Smooth muscle cell of the brain vasculature (primary cell): ENCODE measurements at places on chromosomes 1 and 21.

DNA sequence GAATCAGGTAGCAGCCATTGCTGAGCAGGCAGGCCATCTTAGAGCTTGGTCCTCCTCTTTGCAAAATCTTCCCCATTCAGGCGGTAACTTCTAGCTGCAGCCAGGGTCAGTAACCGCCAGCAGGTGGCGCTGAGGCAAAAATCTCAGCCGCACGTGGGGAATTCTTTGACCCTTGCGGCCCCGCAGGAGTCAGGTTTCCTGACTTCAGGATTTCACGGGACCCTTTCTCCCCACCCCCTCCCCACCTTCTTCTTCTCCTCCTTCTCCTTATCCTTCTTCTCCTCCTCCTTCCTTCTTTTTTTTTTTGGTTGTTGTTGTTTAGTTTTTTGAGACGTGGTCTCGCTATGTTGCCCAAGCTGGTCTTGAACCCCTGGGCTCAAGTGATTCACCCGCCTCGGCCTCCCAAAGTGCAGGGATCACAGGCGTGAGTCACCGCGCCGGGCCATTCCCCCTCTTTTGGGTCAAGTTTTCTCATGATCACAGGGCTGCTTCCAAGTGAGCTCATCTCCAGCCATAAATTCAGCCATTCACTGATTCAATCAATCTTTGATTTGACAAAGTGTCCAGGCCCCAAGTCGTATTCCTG, 33.4 kb upstream of the TENT5B start:
- DNase-seq: no peak

DNA sequence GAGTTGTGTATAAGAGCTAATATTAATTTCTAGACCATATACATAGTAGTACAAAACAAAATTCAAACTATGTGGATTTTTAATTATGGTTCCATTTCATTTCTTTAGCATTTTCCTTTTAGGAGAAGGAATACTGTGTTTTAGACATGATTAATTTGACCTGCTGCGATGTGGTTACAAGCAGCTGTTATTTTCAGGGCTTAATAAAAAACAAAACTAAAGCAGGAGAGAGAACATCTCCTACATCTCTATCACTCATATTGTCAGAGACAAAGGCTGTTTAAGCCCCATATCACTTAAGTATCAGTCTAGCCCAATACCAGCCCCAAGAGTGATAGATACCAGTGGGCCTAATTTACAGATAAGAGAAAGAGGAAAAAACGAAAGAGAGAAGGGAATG, 47.6 kb downstream of the ILDR2 start:
- DNase-seq: no peak

- no peak for DNase-seq
Measured at GRCh38 chr1:54500107-54500431, 48.0 kb upstream of the ACOT11 start.

DNA sequence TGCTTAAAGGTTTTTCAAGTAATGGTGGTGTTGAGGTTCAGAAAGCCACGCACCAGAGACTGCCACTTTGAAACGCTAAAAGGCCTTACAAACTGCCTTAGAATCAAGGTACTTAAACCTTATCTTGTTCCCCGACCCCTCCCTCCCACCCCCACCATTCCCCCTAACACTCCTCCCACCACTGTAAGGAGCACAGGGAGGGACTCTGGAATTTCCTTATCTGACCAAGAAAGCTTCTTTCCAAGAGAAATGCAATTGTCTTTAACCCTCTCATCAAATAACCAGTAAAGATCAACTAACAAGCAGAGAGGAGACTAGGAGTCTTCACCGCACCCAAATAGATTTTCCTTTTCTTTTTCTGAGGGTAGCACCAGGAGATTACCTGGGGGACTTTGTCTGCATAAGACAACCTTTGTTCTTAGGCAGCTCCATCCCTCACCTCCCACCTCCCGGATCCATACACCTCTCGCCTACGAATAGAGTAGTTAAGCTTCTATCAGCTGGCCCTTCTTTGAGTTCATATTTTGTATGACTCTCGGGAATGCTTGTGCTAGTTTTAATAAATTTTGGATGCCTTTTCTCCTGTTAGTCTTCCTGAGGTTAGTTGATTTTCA, 137.7 kb upstream of the ADGRL2 start:
- DNase-seq: no peak

- DNase-seq: no peak
Measured at GRCh38 chr1:168728473-168729404, at the start of gene DPT. Gene DPT, minus strand, starts transcription at chr1:168729206. Its CDS starts 32 bp downstream, at chr1:168729174.

DNA sequence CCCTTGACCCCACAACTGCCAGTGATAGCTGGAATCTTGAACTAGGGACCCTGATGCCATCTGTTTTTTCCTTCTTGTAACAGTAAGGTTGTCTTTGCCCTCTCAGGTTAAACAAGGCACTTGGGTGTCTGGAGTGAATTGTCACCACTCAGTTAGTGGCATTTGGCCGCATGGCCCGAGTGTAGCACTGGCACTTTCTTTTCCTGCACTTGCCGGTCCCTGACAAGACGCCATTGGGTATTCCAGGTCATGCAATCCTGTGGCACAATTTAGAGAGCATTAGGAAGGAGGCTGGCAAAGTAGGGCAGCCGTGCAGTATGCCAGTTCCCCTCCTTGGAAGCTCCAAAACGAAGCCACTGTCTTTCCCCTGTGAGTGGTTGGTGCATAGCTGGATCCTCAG, 70.8 kb downstream of the MRPS6 start:
- no peak for DNase-seq

DNA sequence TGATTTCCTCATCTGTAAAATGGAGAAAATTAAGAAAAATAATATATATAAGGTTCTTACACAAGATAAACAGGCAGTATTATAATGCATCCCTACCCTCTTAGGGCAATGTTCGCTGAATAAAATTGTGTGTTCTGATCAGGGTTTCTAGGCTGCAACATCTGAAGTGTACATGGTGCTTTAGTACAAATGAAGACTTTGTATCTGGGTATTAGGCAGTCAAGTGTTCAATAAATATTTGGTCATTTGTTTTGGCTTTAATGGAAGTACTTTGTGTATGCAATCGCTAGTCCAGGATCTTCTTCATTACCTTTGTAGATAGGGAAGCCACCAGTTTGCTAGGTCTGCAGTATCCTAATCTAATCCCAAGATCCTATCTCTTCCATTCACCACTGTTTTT, 28.1 kb downstream of the DNASE2B start:
- DNase-seq: no peak

- no peak for DNase-seq
Measured at GRCh38 chr1:206513312-206514111, 6.2 kb downstream of the RASSF5 start.
